ENCODE measurements at places on chromosomes 16 and 17.

DNA sequence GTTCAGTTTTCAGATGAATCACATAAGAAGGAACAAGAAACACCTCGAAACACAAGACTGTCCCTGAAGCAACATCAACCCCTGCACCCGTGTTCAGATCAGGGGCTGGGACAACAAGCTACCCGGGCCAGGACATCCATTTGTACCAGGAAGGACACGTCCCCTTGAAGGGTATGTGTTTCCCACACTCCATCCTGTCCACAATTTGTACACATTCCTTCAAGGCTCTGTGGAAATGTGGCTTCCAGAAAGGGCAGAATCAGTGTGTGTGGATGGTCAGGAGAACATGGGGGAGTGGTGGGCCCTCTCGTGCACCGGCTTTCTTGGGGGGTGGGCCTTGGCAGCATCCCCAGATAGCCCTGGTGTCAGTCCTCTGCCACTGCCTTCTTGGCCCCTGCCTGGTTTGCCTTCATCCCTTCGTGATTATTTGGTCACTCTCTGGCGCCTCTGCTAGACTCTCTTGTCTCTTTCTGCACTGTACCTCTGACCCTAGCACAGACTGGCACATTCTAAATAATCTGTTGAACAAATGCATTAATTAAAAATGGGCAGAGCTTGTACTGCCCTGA, 10.3 kb downstream of the KIFC3 start:
- peaks cover 51% of the 10 kb centered on the region for H3K36me3 ChIP-seq
- H3K4me1 ChIP-seq: no peaks in the 10 kb centered on the region
- H3K27me3 ChIP-seq: no peaks in the 10 kb centered on the region
- no peak overlapping the region for H3K4me3 ChIP-seq
- no peak overlapping the region for H3K27ac ChIP-seq

GRCh38 chr16:17160285-17160853, 310.4 kb downstream of the XYLT1 start:
- no peak overlapping the region for H3K27ac ChIP-seq
- H3K4me3 ChIP-seq: no peak overlapping the region
- no peaks in the 10 kb centered on the region for H3K4me1 ChIP-seq
- DNase-seq: no peak

GRCh38 chr16:67104845-67105244, 4.9 kb upstream of the PHAF1 start:
- no peaks in the 10 kb centered on the region for H3K27me3 ChIP-seq
- no peak for DNase-seq
- no peak overlapping the region for H3K4me3 ChIP-seq
- peaks cover 6% of the 10 kb centered on the region for H3K36me3 ChIP-seq
- peaks cover 19% of the 10 kb centered on the region for H3K4me1 ChIP-seq
- H3K27ac ChIP-seq: peak overlapping the region; percentile 70

DNA sequence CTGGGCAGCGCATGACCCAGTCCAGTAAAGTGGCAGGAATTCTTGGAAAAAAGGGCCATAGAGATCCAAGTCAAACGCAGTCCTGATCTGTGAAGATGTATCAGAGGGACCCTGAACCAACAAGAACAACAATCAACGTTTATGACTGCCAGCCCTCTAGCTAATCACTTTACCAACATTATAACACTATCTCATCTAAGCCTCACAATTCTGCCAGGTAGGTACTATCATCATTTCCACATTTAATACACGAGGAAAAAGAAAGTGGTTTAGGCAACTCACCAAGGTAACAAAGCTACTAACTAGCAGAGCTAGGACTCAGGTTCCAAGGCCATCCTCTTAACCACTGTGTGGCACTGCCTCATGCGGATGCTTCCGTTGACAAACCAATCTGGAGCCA, 28.1 kb downstream of the TEX2 start:
- H3K27me3 ChIP-seq: no peaks in the 10 kb centered on the region
- no peak overlapping the region for H3K27ac ChIP-seq
- no peak for DNase-seq
- H3K36me3 ChIP-seq: no peaks in the 10 kb centered on the region
- peaks cover 23% of the 10 kb centered on the region for H3K4me1 ChIP-seq

DNA sequence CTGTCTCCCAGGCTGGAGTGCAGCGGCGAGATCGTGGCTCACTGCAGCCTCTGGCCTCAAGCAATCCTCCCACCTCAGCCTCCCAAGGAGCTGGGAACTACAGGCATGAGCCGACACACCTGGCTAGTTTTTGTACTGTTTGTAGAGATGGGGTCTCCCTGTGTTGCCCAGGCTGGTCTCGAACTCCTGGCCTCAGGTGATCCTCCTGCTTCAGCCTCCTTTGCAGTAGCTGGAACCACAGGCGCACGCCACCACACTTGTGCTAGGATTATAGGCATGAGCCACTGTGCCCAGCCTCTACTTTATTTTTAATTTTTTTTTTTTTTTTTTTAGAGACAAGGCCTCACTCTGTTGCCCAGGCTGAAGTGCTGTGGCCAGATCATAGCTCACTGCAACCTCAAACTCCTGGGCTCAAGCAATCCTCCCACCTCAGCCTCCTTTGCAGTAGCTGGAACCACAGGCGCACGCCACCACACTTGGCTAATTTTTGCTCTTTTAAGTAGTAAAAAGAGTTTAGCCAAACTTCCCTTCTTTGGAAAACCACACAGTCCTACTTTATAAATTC, 4.4 kb downstream of the NTAN1 start:
- no peak overlapping the region for H3K27ac ChIP-seq
- no peaks in the 10 kb centered on the region for H3K27me3 ChIP-seq
- peaks cover 7% of the 10 kb centered on the region for H3K36me3 ChIP-seq
- DNase-seq: no peak

GRCh38 chr16:54431997-54432896, 145.7 kb upstream of the IRX3 start:
- no peak for DNase-seq
- no peaks in the 10 kb centered on the region for H3K4me1 ChIP-seq

GRCh38 chr17:83082424-83082823, 3.0 kb downstream of the METRNL start:
- H3K4me3 ChIP-seq: peak overlapping the region; percentile 72
- peaks cover 25% of the 10 kb centered on the region for H3K36me3 ChIP-seq
- DNase-seq: no peak
- no peaks in the 10 kb centered on the region for H3K27me3 ChIP-seq
- peak overlapping the region; percentile 97 for H3K27ac ChIP-seq

GRCh38 chr17:17018612-17019429, 23.4 kb upstream of the MPRIP start:
- H3K4me1 ChIP-seq: peaks cover 18% of the 10 kb centered on the region
- H3K27ac ChIP-seq: no peak overlapping the region
- H3K27me3 ChIP-seq: no peaks in the 10 kb centered on the region
- no peaks in the 10 kb centered on the region for H3K36me3 ChIP-seq

DNA sequence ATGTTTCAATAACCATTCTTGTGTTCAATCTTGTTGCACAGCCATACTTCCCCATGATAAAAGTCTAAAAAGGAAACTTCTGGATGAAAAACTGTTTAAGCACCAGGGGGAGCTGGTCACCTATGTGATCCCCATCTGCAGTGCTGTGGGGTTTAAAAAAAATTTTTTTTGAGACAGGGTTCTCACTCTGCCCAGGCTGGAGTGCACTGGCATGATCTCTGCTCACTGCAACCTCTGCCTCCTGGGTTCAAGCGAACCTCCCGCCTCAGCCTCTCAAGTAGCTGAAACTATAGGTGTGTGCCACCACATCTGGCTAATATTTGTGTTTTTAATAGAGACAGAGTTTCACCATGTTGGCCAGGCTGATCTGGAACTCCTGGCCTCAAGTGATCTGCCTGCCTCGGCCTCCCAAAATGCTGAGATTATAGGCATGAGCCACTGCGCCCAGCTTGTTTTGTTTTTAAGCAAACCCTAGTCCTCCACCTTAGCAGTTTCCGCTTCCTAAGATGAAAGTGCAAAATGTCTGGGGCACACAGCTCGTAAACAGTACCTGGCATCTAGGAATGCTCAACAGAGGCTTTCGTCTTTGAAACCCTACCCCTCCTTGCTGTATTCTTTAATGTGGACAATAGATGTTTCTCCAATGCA, 25.4 kb downstream of the DNAJA2 start:
- no peaks in the 10 kb centered on the region for H3K36me3 ChIP-seq
- H3K27ac ChIP-seq: no peak overlapping the region
- H3K27me3 ChIP-seq: no peaks in the 10 kb centered on the region

DNA sequence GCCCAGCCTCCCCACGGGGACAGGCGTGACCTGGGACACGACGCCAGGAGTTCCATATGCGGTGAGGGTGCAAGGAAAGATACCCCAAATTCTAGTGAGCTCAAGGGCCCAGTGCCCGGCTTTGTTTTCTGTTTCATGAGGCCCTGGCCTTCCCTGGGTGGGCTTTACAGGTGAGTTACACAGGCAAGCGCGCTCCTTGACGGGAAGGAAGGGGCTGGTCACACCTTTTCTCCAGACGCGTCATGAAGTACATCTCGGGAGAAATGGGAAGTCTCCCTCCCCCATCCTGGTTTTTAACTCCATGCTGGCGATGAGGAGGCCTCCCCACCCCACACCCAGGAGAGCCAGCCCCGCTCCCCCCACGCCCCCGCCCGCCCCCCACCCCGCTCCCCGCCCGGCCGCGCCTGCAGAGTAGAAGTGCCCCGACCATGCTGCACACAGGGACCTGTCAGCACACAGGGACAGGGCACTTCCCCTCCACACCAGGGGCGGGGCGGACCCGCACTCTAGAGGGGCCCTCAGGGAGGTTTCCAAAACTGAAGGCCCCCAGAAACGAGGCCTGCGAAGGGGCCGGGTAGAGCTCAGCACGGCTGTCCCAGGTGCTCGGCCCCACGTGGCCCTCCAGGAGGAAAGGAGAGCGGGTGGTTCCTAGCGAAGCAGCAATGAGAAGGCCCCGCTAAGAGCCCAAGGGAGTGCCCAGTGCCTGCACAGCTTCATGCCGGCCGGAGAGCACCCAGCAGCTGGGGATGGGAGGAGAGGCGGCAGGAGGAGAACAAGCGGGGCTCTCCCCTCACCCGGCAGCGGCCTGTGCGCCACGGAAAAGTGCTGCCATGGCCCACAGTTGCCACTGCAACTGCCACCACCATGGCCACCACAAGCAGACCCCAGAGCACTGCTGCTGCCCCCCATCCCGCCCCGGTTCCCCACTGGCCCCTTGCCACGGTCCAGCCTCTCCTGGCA, 7.7 kb downstream of the CYB561 start:
- peaks cover 33% of the 10 kb centered on the region for H3K27me3 ChIP-seq
- no peaks in the 10 kb centered on the region for H3K36me3 ChIP-seq
- H3K27ac ChIP-seq: no peak overlapping the region
- H3K4me1 ChIP-seq: peaks cover 20% of the 10 kb centered on the region

GRCh38 chr16:4383591-4384444, 12.2 kb downstream of the VASN start:
- peak overlapping the region; percentile 90 for H3K27ac ChIP-seq
- H3K4me1 ChIP-seq: peaks cover 8% of the 10 kb centered on the region
- peaks cover 44% of the 10 kb centered on the region for H3K36me3 ChIP-seq
- no peak overlapping the region for H3K4me3 ChIP-seq

GRCh38 chr16:74465851-74466685, 44.8 kb upstream of the CLEC18B start:
- no peak for DNase-seq
- no peaks in the 10 kb centered on the region for H3K4me1 ChIP-seq
- H3K27ac ChIP-seq: no peak overlapping the region
- no peak overlapping the region for H3K4me3 ChIP-seq
- H3K36me3 ChIP-seq: peaks cover 91% of the 10 kb centered on the region
- H3K27me3 ChIP-seq: no peaks in the 10 kb centered on the region

DNA sequence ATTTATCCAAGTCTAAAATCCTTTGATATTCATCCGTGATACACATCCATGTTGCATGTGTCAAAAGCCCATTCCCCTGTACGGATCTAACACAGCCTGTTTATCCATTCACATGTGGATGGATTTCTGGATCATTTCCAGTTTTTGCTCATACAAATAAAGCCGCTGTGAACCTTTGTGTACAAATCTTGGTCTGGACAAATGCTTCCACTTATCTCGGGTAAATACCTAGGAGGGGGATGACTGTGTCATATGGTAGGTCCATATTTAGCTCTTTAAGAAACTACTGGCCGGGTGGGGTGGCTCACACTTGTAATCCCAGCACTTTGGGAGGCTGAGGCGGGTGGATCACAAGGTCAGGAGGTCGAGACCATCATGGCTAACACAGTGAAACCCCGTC, 6.3 kb upstream of the TBCD start:
- no peaks in the 10 kb centered on the region for H3K4me1 ChIP-seq
- peaks cover 38% of the 10 kb centered on the region for H3K36me3 ChIP-seq
- H3K4me3 ChIP-seq: no peak overlapping the region
- no peaks in the 10 kb centered on the region for H3K27me3 ChIP-seq
- no peak overlapping the region for H3K27ac ChIP-seq
- no peak for DNase-seq

GRCh38 chr16:82248677-82249076, 78.7 kb upstream of the MPHOSPH6 start:
- no peak for DNase-seq
- no peaks in the 10 kb centered on the region for H3K36me3 ChIP-seq
- H3K4me3 ChIP-seq: no peak overlapping the region
- no peaks in the 10 kb centered on the region for H3K4me1 ChIP-seq

DNA sequence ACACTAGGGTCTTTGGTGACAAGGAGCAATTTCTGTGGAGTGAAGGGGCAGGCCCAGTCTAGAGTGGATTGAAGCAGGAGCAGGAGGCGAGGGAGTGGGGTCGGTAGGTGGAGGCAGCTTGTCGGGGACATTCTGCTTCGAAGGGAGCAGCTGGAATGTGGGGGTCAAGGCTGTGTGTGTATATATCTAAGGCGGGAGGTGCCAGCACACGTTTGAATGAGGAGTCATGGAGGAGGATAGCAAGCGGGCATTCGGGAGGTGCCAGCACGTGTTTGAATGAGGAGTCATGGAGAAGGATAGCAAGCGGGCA, 17.7 kb downstream of the NT5M start:
- H3K27ac ChIP-seq: no peak overlapping the region
- H3K4me3 ChIP-seq: no peak overlapping the region
- no peaks in the 10 kb centered on the region for H3K36me3 ChIP-seq
- H3K4me1 ChIP-seq: no peaks in the 10 kb centered on the region
- no peaks in the 10 kb centered on the region for H3K27me3 ChIP-seq

DNA sequence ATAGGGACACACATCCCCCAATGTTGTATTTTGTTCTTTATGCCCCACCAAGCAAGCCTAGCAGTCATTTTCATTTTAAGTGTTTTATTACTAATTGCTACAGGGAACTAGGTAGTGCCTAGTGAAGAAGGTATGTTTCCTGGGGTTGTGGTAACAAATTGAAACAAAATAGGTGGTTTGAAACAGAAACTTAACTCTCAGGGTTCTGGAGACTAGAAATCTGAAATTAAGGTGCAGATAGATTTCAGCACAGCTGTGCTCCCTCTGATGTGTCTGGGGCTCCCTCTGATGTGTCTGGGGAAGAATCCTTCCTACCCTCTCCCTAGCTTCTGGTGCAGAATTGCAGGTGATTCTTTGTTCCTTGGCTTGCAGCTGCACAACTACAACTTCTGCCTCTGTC, 390.1 kb downstream of the ZFHX3 start:
- H3K4me1 ChIP-seq: no peaks in the 10 kb centered on the region
- no peak overlapping the region for H3K4me3 ChIP-seq
- DNase-seq: no peak
- H3K36me3 ChIP-seq: no peaks in the 10 kb centered on the region
- no peak overlapping the region for H3K27ac ChIP-seq

DNA sequence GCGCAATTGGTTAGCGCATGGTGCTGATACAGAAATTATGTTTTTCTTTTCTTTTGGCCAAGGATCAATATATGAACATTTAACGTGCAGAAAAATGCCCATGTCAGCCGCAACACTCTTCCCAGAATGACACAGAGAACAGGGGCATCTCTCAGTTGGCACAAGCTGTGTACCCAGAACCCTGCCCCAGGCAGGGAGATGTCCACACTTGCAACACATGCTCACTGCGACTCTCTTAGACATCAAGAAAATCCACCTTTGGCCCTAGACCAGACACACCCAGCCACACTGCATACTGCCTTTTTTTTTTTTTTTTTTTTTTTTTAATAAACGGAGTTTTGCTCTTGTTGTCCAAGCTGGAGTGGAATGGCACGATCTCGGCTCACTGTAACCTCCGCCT, 17.0 kb downstream of the PITPNA start:
- H3K27ac ChIP-seq: no peak overlapping the region
- peaks cover 75% of the 10 kb centered on the region for H3K36me3 ChIP-seq
- H3K4me1 ChIP-seq: peaks cover 17% of the 10 kb centered on the region
- no peak overlapping the region for H3K4me3 ChIP-seq
